Tongue (tissue), 3 donors: ENCODE measurements at places on chromosomes 12 and 14. TPM values are rescaled to one million over a fixed set of nuclear protein-coding genes. Genes with fewer than 3 reads are reported as not detected.

- no peak for DNase-seq
Observed at GRCh38 chr14:96212140-96212539, 7.5 kb downstream of the BDKRB2 start.

Gene IGF1
- 72.9 TPM for total RNA-seq

GRCh38 chr12:18578191-18578590 is 159.6 kb downstream of the PLCZ1 start:
- no peak for DNase-seq

DNA sequence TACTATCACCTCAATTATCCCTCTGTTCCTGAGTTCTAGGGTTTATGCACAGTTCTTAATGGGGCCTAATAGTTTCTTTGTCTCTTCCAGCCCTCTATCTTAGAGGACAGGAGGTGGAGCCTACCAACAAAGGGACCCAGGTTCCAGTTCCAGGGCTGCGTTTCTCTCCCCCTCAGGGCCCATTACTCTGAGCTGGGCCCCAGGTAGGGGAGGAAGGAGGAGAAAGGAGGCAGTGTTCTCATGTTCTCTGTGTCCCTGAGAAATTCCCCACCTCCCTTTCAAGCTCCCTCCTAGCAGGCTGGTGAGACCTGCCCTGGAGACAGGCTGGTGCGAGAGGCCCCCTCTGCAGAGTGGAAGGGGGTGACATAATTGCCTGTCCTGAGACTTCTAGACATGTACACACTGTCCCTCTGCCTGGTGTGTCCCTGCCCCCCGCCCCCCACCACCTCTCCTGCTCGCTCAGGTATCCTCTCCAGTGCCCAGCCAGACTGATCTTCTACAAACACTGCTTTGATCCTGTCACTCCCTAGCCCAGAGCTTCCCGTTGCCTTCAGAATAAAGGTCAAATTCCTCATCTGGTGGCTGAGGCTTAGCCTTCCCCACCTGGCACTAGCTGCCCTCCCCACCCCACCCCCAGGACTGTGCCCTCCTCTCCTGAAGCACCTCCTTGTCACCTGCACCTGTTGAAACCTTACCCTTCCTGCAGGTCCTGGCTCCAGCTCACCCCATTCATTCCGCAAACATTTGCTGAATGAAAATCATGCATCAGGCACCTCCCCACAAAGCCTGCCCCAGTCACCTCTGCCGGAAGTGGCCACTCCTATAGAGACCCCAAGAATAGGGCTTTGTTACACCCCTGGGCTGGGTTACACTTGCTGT is 21.1 kb upstream of the KRT8 start:
- DNase-seq = no peak

Gene GPR84
- not detected for total RNA-seq
